Activated T-helper 1 cell treated with Interleukin-2 at 50 U/mL for 16 hours (primary cell): ENCODE measurements at places on chromosomes 5 and 9.

- DNase-seq: no peak
These were observed 10.1 kb downstream of the SH3GL2 start for GRCh38 chr9:17588941-17589340.

DNA sequence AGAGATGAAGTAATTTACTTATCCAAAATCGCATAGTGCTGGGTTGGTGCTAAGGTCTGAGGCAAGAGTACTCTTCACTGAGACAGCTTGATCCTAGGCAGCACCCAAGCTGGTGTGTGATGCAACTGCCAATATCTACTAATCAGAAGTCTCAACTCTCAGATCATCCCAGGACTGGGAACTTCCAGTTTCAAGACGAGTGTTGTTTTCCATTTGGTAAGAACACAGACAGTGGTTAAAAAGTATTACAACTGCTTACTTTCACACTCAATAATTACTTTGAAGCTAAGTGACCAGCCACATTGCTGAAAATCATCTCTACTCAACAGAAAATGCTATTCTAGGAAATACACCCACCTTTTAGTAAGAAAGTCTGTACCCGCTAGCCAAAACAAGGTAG lies 45.3 kb downstream of the FBXW11 start:
- DNase-seq: no peak

DNA sequence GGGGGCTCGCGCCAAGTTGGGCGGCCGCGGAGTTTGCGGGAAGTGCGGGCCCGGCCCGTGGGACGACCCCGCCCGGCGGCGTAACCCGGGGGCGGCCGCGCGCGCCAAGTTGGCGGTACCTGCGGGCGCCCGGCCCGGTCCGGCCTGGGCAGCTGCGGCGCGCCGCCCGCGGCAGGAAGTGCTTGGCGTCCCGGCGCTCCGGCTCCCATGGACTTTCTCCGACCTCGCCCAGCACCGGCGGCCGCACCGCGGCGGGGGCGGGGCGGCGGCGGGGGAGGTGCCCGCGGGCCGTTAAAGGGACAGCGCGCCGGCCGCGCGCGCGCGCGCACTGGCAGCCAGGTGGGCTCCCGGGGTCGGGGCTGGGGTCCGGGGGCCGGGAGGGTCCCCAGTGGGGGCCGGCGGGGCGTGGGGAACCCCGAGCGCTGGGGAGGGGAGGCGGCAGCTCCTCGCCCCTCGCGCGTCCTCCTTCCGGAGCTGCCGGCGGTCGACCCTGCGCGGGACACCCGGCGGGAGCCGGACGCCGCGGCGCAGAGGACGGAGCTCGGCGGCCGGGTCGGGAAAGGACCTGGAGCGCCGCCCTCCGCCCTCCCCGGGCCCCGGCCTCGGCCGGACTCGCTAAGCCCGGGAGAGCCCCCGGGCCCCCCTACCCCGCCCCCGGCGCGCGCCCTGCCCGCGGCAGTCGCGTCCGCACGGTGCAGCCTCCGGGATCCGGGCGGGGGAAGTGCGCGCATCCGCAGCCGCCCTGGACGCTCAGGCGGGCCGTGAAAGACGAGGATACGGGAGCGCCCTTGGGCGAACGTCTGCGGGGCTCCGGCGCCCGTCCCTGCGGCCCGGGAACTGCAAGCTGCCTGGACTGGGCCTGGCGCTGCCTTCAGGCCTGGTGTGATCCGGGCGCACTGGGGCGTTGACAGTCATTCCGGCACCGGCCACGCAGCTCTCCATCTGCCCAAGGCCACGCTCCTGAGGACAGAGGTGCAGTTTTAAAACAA lies at the start of gene NACC2:
NACC2 (minus strand) TSS at position 220 of the 989 bp plus-strand sequence. CDS start 44,768 bp downstream, outside the sequence.
- DNase-seq: no peak

GRCh38 chr9:113644321-113644720 lies 180.8 kb downstream of the RGS3 start:
- no peak for DNase-seq

DNA sequence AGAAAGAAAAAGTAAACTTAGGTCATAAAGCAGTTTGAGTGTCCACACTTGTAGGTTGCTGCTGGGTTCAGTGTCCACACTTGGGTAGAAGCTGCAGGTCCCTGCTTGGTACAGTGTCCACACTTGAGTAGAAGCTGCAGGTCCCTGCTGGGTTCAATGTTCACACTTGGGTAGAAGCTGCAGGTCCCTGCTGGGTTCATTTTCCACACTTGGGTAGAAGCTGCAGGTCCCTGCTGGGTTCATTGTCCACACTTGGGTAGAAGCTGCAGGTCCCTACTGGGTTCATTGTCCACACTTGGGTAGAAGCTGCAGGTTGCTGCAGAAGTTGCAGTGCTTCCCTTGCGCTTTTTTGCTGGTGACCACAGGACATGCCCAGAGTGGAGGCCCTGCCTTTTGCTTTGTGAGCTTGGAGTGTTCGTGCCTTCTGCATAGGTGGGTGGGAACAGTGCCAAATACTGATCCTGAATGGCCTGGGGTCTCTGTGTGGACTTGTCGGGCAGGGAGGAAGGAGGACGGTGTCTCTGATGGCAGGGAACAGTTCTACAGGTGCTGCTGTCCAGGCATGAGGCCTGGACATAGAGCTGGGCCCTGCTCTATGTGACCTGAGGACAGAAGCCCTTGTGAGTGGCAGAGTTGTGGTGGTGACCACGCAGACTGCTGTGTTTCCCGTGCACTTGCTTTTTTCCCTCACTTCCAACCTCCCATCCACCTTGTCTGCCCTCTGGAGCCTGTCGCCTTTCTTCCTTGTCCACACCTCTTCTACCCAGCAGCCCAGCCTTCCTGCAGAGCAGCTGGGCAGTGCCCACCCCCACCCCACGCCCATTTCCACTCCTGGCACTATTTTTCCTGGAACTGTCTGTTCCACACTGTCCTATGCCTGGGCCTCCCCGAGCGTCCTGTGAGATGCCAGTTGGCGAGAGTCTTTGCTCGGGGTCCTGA lies 120.8 kb downstream of the EHMT1 start:
- no peak for DNase-seq

DNA sequence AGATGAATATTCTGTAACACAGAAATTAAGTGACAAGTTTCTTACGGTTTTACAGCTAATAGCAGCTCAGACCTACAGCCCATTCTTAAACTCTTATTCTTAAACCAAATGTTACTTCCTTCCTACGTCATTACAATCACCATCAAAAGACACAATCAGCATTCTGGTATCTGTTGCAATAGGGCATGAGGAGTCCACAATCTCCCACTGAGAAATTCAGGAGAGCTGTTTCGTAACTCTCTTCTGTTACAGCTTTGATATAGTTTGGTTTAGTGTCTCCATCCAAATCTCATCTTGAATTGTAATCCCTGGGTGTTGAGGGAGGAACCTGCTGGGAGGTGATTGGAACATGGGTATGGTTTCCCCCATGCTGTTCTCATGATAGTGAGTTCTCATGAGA lies 163.4 kb downstream of the GAS1 start:
- no peak for DNase-seq

GRCh38 chr9:126397056-126397455 lies 70.4 kb downstream of the MVB12B start:
- DNase-seq: peak; percentile 22

DNA sequence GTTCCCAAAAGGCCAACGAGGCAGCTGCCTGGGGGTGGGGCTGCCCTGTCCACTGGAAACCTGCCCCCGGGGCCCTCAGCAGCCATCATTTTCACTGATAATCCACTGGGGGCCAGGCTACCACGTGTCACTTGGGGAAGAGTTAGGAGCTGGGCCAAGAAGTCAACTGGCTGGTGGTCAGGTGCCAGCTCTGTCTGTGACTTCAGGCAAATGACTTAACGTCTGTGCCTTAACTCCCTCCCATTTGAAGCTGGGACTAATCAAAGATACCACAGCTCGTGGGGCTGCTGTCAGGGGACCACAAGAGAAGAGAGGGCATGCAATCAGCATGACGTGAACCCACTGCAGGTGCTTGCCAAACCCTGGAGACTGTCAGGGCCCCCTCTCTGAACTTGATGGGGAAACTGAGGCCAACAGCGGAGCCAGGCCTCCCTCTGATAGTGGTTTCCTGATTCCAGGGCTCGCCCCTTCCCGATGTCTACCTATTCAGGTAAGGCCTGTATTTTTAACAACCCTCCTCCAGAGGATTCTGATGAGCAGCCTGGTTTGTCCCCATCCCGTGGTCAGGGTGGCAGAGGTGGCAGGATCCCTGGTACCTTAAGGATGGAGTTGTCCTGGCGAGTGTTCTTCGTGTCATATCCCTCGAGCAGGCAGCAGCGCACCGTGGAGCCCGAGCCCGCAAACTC lies 12.3 kb upstream of the DPM2 start:
- DNase-seq: no peak

- no peak for DNase-seq
These were observed 147.6 kb downstream of the MAN2A1 start for GRCh38 chr5:109837231-109837861.

DNA sequence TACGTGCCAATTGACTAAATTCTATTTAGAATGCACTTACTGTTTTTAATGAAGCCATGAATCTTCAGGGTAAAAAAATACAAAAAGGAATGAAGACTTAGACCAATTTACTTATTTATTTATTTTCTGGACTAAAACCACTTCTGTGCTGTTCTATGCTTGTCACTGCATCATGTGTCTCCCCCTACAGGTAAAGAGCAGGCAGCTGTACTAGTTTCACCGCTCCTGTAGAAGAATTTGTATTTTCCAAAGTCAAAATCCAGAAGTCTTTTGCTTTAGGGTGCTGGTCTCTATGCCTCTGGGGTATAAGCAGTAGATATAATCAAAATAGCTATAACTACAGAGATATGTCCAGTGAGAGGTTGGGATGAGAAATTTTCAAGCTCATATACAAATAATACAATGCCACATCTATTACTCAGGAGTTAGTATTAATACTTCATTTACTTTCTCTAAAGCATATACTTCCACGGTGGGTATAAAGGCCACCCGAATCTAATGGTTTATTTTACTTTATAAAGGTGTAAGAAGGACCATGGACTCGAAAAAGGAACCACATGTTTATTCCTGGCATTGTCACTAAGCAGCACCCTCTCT lies 591.5 kb downstream of the RAB3C start:
- peak; percentile 8 for DNase-seq

GRCh38 chr5:78953092-78953800 lies 31.9 kb downstream of the ARSB start:
- no peak for DNase-seq

DNA sequence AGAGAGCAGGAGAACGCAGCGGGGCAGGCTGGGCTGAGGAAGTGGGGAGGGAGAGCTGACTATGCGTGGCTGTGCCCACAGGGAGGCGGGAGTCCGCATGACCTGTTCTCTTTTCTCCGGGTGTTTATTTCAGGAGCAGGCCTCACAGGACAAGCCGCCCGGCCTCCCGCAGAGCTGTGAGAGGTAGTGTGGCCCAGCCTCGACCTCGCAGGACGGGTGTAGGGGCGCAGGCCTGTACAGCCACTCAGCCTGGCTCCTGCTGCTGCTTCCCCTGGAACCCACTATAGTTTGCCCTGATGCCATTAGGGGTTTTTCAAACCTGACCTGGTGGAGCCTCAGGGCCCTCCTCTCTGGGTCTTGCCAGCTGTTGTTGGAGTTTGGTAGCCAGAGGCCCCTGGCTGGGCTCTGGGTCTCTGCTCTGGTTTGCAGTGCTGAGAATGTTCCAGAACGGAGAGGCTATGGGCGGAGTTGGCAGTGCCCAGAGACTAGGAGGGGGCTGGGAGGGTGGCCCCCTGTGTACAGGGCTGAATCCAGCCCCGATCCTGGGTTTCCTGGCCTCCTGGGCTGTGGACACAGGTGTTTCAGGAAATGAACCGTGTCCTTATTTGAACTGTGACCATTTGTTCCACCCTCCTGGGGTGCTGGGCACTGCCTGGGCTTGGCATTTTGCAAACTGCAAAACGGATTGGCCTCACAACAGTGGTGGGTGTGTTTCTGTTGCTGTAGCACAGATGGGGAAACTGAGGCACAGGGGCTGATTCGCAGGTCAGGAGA lies 78.8 kb downstream of the WNK2 start:
- DNase-seq: no peak

GRCh38 chr9:135051316-135052038 lies 36.0 kb upstream of the OLFM1 start:
- DNase-seq: no peak

GRCh38 chr9:22005702-22006606 lies 3.2 kb downstream of the CDKN2B start:
- no peak for DNase-seq

DNA sequence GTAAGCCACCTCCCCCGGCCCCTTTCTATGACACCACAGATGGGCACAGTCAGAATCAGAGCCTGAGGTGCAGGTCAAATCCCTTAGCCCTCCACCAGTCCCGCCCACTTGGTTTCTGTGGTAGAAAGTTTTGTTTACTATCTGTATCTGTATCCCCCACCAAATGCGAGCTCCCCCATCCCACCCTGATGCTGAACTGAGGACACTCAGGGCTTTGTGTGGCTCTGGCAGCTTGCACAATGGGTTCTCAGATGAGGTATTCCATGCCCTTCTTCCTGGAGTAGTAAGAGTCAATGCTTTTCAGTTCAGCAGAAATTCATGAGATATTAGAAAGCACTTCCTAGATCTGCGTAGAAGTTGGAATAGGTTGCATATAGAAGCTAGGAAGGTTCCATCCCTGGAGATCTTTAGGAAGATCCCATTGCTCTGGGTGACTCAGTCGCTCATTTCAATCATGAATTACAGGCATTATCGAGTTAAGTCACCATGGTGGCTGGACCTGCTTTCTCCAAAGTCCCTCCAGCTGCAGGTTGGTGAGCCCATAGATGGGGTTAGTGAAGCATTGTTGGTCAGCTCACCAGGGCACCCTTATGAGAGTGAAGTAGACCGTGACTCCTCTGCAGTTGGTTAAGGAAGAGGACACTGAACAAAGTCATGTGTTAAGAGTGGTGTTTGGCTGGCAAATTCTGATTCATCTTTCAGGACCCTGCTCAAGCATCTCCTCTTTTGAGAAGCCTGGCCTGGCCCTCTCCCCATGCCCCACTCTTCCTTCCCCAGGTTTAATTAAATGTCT lies 10.6 kb upstream of the KCNIP1 start:
- no peak for DNase-seq

- no peak for DNase-seq
These were observed 2.5 kb downstream of the KCNT1 start for GRCh38 chr9:135704483-135704882.

GRCh38 chr5:146761811-146762210 lies 116.7 kb downstream of the PPP2R2B start:
- no peak for DNase-seq

DNA sequence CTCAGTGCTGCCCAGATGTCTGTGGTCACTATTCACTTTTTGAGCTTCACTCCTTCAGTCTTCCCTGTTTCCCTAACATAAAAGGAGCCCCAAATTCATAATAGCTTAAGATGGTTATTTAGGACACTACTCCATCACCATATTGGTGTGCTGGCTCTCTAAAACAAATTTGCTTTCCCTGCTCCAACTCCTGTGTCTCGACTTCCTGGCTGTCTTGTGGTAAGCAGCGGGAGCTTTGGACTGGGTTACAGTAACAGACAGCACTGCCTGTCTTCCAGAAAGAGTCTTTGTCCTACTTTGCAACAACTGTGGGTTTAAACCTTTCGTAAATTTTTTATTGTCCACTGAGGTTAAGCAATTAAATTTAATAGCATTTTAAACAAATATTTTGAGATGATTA lies 389.4 kb downstream of the CDH9 start:
- DNase-seq: no peak

GRCh38 chr9:114680259-114681001 lies 1.6 kb downstream of the TEX48 start:
- no peak for DNase-seq
